Stimulated activated naive CD8-positive, alpha-beta T cell treated with anti-CD3 and anti-CD28 coated beads, Interleukin-15, Interleukin-2, amounts not matched to agents 100 U/mL and 50 U/mL, for 24 hours (primary cell): ENCODE measurements at places on chromosomes 4 and X.

DNA sequence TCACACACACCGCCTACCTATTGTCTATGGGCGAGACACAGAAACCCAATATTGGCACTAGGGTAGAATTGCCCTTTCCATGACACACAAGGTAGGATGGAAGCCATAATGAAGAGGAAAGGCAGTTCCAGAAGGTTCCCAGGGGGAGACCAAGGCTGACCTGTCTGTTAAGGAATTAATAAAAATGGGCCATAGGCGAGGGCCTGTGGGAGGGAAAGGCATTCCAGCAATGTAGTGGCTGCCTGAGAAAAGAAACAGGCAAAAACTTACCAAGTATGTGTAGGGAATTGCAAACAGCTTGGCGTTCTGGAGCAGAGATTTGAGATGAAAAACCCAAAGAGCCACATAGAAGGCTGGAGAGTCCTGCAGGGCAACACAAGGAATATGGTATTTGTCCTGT, 19.1 kb downstream of the MAGED2 start:
- no peak for DNase-seq

- DNase-seq, result no peak
Observed at GRCh38 chr4:26594778-26595177, 10.9 kb downstream of the TBC1D19 start.

- DNase-seq, result no peak
Observed at GRCh38 chrX:125150231-125150630, 169.4 kb upstream of the TEX13C start.

- DNase-seq, result no peak
Observed at GRCh38 chr4:159015841-159016240, 87.0 kb upstream of the RAPGEF2 start.

GRCh38 chr4:101065935-101066485, 281.3 kb downstream of the PPP3CA start:
- no peak for DNase-seq

DNA sequence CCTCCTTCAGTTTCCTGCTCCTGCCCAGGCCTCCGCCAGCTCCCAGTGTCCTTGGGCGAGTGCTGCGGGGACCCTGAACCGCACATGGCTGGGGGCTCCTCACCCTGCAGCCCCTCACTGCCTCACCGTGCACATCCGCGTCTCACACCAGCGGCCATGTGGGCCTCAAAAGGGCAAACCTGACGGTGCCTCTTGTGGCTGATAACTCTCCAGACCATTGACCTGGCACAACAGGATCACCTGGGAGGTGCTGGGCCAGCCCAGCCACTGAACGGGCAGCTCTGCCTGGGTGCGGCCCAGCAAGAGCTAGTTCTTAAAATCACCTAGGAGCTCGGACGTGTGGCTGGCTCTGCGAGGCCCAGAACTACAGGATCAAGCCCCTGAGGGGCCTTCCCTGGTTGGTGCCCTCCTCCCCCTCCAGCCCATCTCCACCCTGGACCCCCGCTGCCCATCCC, 4.1 kb upstream of the S100P start:
- no peak for DNase-seq

- no peak for DNase-seq
Observed at GRCh38 chrX:8139716-8140115, 31.4 kb downstream of the VCX2 start.

- DNase-seq, result no peak
Observed at GRCh38 chr4:48796191-48796926, 16.3 kb upstream of the FRYL start.

- no peak for DNase-seq
Observed at GRCh38 chr4:76756416-76756815, 141.5 kb downstream of the SOWAHB start.

GRCh38 chr4:159117968-159118367, 15.1 kb downstream of the RAPGEF2 start:
- no peak for DNase-seq

DNA sequence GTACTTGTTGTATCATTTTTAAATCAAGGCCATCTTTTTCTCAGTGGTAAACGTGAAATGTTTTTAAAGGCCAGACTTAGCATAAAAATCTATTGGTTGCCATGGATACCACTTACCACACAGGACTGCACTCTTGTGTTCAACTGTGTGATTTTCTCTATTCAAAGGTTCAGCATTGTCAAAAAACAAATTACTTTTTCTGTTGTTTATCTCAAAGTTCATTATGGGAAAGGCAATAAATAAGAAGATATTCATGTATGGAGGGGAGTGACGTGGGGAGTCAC, 231.0 kb upstream of the GATB start:
- no peak for DNase-seq

- no peak for DNase-seq
Observed at GRCh38 chrX:152614791-152615190, 22.9 kb upstream of the GABRQ start.

DNA sequence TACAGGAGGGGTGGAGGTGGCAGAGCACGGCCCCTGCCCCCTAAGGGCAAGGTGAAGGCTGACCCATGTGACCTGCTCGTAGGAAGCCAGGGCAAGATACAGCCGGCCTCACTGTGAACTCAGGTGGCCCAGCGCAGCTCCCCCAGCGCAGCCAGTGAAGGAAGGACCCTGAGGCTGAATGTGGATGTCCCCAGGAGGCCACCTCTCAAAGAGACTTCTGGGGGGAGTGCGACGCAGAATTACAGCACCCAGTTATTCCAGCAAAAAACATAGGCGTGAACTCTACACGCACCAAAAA, 52.6 kb downstream of the ZFYVE28 start:
- DNase-seq, result no peak

GRCh38 chr4:957581-958313, 15.6 kb downstream of the DGKQ start:
- DNase-seq, result no peak

GRCh38 chrX:150409486-150409885, 46.4 kb downstream of the MAMLD1 start:
- DNase-seq, result no peak

DNA sequence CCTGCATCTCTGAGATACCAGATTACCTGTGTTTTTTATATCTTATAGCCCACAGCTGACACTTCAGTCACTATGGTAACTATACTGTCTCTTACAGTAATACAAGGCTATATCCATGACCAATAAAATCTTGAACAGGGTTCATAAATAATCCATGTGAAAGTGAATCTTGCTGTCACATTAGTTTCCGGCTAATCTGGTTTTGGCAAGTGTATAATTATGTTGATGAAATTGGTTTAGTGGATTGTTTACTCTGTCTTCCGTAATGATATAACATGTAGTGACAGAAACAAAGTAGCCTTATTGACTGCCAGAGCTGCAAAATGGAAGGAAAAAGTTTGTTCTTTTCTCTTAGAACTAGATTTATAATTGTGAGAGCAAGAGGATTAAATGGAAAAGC, 686.6 kb upstream of the PABPC4L start:
- no peak for DNase-seq

GRCh38 chrX:71604796-71605568, 13.3 kb downstream of the CXCR3 start:
- DNase-seq, result no peak

DNA sequence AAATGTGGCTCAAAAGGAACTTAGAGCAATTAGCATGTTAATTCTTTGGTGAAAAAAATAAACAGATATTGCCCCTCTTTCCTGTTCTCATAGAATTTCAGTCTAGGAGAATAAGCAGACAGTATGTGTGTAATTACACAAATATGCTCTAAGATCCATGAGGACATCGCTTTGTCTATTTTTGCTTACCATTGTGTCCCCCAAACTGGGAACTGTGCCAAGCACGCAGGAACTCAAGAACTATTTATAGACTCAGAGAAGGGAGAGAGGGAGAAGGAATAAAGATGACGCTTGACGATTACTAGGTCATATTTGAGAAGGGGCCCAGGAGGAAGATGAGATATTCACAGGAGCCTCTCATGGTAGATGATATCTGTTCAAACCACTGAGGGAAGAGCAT, 692.6 kb downstream of the RAB28 start:
- no peak for DNase-seq

- DNase-seq, result no peak
Observed at GRCh38 chr4:20354120-20354519, 102.4 kb downstream of the SLIT2 start.

GRCh38 chrX:107025545-107025944, 25.5 kb upstream of the MORC4 start:
- DNase-seq, result no peak

DNA sequence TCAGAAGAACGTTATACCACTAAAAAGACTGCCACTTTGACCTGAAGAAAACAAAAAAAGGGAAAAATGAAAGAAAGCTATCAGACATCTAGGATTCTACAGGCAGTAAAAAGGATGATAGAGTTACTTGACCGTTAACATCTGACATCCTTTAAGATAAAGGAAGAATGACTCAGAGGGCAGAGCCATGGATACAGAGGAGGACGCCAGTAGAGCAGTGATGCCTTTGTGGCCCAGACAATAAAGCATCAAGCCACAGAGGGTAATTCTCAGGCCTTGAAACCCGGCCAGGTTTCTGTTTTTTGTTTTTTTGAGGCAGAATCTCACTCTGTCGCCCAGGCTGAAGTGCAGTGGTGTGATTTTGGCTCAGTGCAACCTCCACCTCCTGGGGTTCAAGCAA, 9.5 kb upstream of the BEX1 start:
- no peak for DNase-seq

- DNase-seq, result no peak
Observed at GRCh38 chr4:130825284-130825683, 1729.3 kb downstream of the C4orf33 start.

GRCh38 chrX:72110051-72110875, 21.5 kb downstream of the RTL5 start:
- DNase-seq, result no peak

GRCh38 chr4:177461606-177462005, 19.4 kb upstream of the AGA start:
- DNase-seq, result no peak

DNA sequence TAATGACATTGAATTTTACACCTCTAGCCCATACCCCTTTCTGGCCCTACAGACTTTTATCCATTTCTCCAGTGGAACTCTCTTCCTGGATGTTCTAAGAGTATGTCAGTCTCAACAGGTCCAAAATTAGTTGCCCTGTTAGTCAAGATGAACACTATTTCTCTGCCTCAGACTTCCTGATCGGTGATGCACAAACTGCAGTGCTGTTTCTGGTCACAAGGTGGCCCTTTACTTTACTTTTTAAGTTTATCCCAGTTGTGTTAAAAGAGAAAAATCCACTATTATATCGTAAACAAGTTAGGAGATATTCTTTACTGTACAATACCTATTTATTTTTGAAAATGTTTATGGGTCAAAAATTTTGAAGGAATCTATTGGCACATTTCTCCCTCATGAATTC, 13.1 kb downstream of the TCEAL7 start:
- peak; percentile 34 for DNase-seq

- DNase-seq, result no peak
Observed at GRCh38 chr4:8038719-8039251, 99.1 kb upstream of the AFAP1 start.

GRCh38 chr4:121943941-121944340, 7.9 kb downstream of the TRPC3 start:
- DNase-seq, result peak; percentile 32

DNA sequence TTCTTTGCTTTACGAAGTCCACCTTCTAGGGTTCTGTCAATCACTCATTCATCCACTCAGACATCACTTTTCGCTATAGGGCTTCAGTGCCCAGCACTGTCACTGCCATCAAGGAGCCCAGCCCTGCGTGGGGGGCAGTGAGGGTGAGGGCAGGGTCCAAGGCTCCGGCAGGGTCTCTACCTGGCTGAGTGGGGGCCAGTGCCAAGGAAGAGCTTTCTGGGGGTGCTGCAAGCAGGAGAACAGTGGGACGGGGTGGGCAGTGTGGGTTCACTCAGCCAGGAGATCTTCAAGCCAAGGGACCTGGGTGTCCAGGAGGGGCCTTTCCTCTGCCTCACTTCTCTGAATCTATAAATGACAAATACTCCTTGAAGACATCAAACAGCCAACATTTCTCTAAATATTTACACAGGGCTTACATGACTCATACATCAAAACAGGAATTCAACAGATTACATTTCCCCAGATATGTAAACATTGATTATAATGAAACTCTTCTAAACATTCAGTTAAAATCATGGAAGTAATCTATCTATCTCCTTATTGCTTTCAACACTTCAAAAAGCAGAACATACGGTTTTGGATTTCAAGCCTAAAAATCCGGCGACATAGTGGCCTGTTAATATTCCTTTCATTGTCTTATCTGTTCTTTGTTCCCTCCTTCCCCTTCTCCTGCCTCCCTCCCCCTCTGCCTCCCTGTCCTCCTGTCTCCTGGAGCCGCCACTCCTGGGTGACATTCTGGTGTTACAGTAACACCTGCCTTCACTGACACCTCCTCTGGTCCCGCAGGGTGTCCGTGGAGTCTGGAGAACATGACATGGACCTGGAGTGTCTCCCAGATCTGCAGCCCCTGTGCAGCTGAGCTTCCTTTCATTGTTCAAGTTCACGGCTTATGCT, 94.4 kb upstream of the ADRA2C start:
- no peak for DNase-seq

DNA sequence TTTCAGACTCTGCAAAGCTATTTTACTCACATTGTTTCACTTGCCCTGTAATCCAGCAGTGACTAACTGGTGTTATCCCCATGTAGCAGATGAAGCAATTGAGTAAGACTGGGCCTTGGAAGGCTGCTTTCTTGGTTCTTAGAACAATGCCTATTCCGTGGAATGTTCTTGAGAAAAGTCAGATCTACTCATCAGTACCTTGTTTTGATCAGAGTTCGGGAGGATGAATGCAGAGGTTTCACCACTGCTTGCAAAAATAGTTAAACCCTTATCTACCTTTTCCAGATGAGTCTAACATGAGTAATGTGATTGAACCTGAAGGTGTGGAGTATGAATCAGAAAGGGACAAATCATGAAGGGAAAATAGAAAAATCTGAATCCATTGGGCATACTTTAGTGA, 1.8 kb downstream of the MAOB start:
- no peak for DNase-seq

GRCh38 chr4:53059256-53059655, 197.1 kb downstream of the RASL11B start:
- no peak for DNase-seq

DNA sequence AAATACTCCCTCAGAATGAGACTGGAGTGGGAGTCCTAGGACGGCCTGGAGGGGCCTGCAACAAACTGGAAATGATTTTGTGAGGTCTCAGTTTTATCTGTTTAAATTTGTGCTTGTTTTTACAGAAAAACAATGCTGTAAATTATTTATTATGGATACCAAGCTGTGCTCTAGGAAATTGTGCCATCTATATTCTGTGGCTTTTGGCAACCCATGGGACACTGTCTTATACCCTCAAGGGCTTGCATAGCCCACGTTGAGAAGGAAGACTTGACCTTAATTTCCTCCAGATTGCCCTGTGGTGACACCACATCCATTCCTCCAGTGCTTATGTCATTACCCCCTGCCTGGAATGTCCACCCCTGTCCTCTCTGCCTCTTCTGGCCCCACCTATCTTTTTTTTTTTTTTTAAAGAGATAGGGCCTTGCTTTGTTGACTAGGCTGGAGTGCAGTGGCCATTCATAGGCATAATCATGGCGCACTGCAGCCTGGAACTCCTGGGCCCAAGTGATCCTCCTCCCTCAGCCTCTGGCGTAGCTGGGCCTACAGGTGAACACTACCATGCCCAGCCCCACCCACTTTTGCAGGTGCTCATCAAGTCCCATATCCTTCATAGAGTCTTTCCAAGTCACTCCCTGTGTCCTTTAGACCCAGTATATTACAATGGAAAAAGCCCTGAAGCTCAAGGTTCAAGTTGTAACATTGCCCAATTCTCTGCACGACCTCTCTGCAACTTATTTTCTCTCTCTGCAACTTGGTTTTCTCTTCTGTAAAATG, 77.4 kb downstream of the HPRT1 start:
- no peak for DNase-seq

GRCh38 chr4:23828020-23828715, 61.7 kb downstream of the PPARGC1A start:
- no peak for DNase-seq

- no peak for DNase-seq
Observed at GRCh38 chr4:40196272-40196671, 559 bp upstream of the RHOH start.

GRCh38 chr4:73451981-73452747, 16.1 kb downstream of the AFP start:
- no peak for DNase-seq
